ENCODE measurements at places on chromosomes 13 and 19.

DNA sequence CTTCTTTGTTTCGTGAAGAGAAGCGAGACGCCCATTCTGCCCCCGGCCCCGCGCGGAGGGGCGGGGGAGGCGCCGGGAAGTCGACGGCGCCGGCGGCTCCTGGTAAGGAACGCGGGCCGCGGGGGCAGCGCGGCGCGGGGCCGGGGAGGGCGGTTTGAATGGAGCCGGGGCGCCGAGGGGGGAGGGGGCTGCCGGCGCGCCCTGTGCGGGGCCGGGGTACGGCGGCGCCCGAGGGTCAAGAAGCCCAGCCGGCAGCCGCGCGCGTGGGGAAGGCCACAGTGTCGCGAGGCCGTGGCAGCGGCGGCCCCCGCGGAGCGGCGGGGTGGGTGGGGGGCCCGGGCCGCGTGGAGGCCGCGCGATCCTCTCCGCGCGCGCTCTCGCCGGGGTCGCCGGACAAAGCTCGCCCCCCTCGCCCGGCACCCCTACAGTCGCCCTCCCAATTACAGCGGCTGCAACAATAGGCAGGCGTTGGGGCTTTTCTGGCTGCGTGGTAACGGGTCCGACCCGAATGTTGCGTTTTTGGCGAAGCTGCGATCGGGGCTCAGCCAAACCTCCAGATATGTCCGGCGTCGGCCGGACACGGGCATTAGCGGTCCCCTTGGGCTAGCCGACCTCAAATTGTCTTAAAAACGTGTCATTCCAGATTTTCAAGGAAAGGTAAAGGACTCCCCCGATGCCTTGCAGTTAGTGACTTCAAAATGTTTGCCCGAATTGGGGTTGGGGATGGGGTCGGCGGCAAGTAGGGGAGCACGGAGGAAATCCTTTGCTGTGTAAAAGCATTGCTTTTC is 437 bp downstream of the SMARCA4 start:
- no peak for DNase-seq

GRCh38 chr19:3440082-3440481 is 40.2 kb downstream of the SMIM24 start:
- DNase-seq = no peak

- DNase-seq = no peak
Measured at GRCh38 chr19:29212356-29212647, 649 bp downstream of the UQCRFS1 start.

DNA sequence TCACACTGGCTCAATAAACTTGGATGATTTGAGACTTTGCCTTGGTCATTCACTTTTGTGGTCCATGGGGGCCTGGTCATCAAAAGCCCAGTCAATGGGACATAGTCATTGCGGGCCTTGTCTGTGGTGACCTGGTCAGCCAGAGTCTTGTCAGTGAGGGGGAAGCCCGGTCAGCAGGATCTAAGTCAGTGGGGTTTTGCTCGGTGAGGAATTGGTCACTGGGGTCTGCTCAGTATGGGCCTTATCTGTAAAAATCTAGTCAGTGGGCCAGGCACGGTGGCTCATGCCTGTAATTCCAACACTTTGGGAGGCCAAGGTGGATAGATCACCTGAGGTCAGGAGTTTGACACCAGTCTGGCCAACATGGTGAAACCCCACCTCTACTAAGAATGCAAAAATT is 63.7 kb upstream of the TPM4 start:
- DNase-seq = no peak

DNA sequence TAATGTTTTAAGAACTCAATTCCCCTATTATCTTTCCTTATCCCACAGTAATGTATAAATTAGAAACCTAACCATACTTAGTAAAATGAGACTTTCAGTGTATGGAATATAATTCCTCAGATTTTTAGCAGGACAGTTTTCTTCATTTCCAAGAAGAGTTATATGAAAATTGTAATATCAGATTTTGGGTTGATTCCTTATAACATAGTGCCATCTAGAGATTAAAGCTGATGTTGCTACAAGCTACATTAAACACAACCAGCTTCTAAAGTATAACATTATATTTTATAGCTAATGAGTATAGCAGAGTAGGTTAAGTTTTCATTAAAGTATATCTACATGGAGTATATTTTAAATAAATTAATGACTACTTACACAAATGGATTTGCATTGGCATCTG is 99.7 kb upstream of the MIR17HG start:
- DNase-seq = no peak

GRCh38 chr13:41496420-41497234 is 39.3 kb downstream of the RGCC start:
- DNase-seq = no peak

- peak; percentile 97 for DNase-seq
Measured at GRCh38 chr19:53467485-53468262, at the start of gene ZNF813. Gene ZNF813 (plus strand): TSS chr19:53467733. CDS start chr19:53483823, 16,090 bp downstream.
